ENCODE measurements at places on chromosomes 2 and 18.

DNA sequence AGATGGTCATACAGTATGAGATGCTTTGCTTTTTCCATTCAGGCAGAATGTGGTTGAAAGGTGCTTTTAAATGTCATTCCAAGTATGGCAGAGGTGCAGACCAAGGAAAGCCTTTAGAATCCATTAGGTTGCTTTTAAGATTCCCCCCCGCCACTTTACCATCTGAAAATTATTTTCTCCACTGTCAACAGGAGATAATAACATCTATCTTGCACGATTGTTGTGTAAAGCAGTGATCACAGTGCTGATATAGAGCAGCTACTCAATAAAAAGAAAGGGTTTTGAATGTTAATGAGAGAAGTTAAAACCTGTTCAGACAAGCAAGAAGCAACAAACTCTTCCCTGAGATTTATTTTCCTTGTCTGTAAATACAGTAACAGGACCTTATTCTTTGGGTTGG, 372.5 kb upstream of the GCFC2 start:
- no peak for DNase-seq

- DNase-seq, result no peak
These were observed 25.7 kb upstream of the SESTD1 start for GRCh38 chr2:179290329-179290728.

DNA sequence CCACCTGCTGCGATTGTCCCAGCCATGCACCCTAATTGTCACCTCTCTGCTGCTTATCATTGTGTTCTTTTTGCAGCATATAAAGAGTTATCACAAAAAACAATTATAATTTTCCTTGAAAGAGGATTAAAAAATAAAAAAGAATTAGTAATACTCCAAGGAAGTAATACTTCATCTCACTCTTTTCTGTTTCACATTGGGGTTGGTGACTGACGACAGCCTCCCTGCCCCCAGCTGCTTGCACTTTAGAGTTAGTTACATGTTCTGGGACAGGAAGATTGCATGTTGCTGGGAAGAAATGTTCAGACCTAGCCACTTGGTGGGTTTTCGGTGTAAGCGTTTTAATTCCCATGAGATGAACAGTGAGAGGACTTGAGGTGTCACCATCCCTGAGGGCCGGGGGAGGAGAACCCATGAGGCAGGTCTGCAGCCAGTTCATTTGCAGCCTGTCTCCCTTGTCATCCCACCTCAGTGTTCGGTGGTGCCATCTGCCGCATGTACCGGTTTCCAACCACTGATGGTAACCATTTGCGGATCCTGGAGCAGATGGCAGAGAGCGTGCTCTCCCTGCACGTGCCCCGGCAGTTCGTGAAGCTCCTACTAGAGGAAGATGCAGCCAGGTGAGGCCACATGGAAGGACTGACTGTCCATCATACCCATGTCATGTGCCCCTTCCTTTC, 69.1 kb downstream of the COA5 start:
- no peak for DNase-seq

GRCh38 chr18:22796113-22796512, 137.0 kb upstream of the RBBP8 start:
- DNase-seq, result no peak

- DNase-seq, result no peak
These were observed 184.1 kb downstream of the AGAP1 start for GRCh38 chr2:235677937-235678336.

DNA sequence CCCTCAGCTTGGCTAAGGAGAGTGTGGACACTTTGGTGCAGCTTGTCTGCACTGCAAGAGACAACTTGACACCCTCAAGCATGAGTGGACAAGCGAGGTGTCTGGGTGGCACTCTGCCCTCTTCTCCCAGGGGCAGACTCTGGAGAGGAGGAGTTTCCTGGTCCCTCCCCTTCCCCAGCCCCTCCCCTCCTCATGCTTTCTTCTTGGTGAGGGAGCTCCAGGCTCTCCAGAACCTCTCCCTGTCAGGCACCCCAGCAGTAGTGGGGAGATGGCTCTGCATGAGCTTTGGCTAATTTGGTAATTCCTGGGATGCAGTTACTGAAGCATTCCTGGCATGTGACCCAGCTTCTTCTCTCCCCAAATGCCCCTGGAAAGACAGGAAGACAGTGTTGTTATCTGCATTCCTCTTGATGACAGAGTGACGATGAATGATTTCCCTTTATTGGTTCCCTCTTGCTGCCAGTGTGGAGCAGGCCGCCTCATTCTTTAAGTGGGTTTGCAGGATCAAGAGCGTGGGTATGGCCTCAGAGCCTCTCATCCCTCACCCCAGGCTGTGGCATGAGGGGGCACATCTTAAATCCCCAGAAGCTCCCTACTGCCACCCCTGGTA, 89.2 kb downstream of the STPG4 start:
- no peak for DNase-seq

DNA sequence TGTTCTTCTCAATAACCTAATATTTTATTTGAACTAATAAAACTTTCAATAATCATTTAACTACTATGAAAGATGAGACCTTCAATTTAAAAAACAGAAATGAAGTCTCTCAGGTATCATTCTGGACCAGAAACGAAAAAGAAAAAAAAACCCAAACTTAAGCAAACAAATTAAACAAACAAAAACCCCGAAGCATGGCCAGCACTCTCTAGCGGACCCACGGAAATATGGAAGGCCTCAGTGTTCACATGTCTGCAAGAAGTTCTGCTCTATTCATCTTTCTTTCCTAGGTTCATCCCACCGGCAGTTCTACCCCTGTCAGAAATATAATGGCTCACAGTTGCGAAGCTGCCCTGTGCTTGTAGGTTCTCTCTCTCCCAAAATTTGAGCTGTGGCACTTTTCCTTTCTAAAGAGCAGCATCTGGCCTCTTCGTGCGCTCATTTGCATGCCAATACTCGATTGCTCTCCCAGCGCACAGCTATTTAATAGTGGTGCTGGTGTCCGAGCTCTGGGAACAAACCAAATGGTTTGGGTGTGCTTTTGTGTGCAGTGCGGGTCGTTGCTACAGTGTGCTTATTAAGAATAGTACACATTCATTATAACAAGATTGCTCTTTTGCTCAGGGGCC, 129.0 kb upstream of the ZEB2 start:
- DNase-seq, result no peak

DNA sequence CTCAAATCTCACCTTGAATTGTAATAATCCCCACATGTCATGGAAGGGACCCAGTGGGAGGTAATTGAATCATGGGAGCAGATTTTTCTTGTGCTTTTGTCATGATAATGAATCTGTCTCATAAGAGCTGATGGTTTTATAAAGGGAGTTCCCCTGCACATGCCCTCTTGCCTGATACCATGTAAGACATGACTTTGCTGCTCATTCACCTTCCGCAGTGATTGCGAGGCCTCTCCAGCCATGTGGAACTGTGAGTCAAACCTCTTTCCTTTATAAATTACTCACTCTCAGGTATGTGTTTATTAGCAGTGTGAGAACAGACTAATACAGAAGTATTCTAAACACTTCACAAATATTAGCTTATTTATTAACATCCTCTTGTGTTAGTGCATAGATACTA, 516.7 kb downstream of the LRRTM4 start:
- no peak for DNase-seq

DNA sequence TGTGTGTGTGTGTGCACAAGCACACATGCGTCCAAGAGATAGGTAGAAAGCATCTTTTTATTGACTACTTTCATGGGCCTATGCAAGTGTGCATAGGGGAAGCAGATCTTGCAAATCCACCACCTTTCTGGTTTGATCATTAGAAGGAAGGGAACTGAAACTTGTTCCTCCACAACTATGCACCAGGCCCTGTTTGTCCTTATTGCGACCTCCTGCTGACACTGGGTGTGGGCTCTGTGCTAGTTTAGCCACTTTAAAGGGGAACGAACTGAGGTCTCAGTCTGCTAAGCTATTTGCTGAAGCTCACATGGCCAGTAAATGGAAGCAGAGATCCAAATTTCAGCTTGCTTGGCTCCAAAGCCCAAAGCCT, 32.1 kb upstream of the INSIG2 start:
- no peak for DNase-seq

- DNase-seq, result no peak
These were observed 128.9 kb downstream of the WDSUB1 start for GRCh38 chr2:159157361-159158209.

Data from activated naive CD4-positive, alpha-beta T cell (primary cell).